Esophagus muscularis mucosa (tissue), 4 donors: ENCODE measurements at places on chromosomes 11 and 22. TPM values are rescaled to one million over a fixed set of nuclear protein-coding genes. Genes with fewer than 3 reads are reported as not detected.

DNA sequence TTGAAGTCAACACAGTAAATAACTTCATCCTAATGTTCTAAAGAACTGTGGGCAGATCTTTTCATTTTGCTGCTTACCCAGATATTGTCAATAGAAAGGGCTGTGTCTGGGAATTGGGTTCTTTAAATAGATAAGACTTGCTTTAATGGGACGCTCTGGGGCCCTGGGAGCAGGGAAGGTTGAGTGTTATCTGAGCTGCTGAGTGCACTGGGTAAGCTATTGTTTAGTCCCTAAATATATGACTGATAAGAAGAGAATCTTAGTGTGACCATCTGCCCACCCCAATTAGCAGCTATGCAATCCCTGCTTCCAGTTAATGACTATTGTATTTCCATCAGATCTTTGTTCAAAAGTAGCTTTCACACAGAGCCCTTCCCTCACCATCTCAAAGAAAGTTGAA is 44.4 kb downstream of the ARHGAP42 start:
- no peak for DNase-seq
- no peak overlapping the region for H3K27ac ChIP-seq
- no peaks in the 10 kb centered on the region for H3K4me1 ChIP-seq

GRCh38 chr11:45391168-45391850 is 105.2 kb upstream of the SYT13 start:
- no peaks in the 10 kb centered on the region for H3K4me1 ChIP-seq
- no peaks in the 10 kb centered on the region for H3K36me3 ChIP-seq
- DNase-seq = no peak
- no peak overlapping the region for H3K27ac ChIP-seq
- H3K4me3 ChIP-seq = no peak overlapping the region

ZNF214 gene
- total RNA-seq = 1.3 TPM

DNA sequence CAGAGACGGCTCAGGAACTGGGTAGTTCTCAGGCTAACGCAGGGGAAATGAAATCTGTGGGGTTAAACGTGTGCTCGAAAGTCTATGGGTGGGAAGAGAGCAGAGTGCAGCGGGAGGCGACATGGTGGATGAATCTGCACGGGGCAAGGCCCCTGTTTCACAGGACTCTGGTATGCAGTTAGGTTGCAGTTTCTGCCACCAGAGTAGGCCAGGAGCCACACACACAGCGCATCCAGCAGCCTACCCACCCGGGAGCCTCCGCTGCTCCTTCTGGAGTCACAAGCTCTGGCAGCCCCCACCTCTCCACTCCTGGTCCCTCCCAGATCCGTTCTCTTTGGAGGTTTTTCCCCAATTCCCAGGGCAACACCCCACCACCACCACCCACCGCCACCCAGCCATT is 27.0 kb downstream of the SPATA19 start:
- H3K27me3 ChIP-seq = no peaks in the 10 kb centered on the region
- no peak for DNase-seq
- H3K27ac ChIP-seq = no peak overlapping the region
- H3K4me3 ChIP-seq = no peak overlapping the region
- H3K4me1 ChIP-seq = no peaks in the 10 kb centered on the region

FZD4 gene
- 42.3 TPM for total RNA-seq

TSSK2 gene
- total RNA-seq = not detected

- H3K27ac ChIP-seq = no peak overlapping the region
- no peaks in the 10 kb centered on the region for H3K27me3 ChIP-seq
- H3K36me3 ChIP-seq = no peaks in the 10 kb centered on the region
- no peak overlapping the region for H3K4me3 ChIP-seq
- H3K4me1 ChIP-seq = no peaks in the 10 kb centered on the region
These were observed 22.7 kb downstream of the CELSR1 start for GRCh38 chr22:46514592-46515207.

- H3K27me3 ChIP-seq = no peaks in the 10 kb centered on the region
- H3K4me1 ChIP-seq = peaks cover 10% of the 10 kb centered on the region
- DNase-seq = no peak
- H3K4me3 ChIP-seq = no peak overlapping the region
- H3K36me3 ChIP-seq = peaks cover 11% of the 10 kb centered on the region
These were observed 11.4 kb upstream of the DENND5A start for GRCh38 chr11:9276571-9276970.

GGTLC2 gene
- total RNA-seq = not detected

- no peak for DNase-seq
- peak overlapping the region; percentile 56 for H3K27ac ChIP-seq
- H3K4me3 ChIP-seq = no peak overlapping the region
- no peaks in the 10 kb centered on the region for H3K36me3 ChIP-seq
These were observed 8.9 kb downstream of the RELT start for GRCh38 chr11:73384872-73385689.

GRCh38 chr11:18452927-18453326 is 2.7 kb upstream of the LDHAL6A start:
- DNase-seq = no peak
- H3K4me1 ChIP-seq = no peaks in the 10 kb centered on the region
- H3K36me3 ChIP-seq = no peaks in the 10 kb centered on the region
- no peak overlapping the region for H3K27ac ChIP-seq
- no peaks in the 10 kb centered on the region for H3K27me3 ChIP-seq

DNA sequence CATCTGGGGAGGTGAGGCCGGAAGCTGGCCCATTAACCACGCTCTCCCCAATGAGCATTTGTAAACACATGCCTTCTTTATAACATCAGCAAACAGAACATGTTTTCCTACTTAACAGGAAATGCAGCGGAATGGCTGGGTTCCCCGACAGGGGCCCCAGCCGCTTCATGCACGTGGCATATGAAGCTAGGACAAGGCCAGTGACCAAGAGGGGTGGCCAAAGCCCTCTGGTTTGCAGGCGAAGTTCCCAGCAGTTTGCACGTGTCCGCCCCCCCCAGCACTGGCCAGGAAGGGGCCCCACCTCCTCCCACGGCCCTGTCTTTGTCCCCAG is 38.7 kb upstream of the LINC01488 start:
- no peaks in the 10 kb centered on the region for H3K27me3 ChIP-seq
- peaks cover 30% of the 10 kb centered on the region for H3K4me1 ChIP-seq
- DNase-seq = no peak
- H3K27ac ChIP-seq = peak overlapping the region; percentile 87
- H3K36me3 ChIP-seq = no peaks in the 10 kb centered on the region

DNA sequence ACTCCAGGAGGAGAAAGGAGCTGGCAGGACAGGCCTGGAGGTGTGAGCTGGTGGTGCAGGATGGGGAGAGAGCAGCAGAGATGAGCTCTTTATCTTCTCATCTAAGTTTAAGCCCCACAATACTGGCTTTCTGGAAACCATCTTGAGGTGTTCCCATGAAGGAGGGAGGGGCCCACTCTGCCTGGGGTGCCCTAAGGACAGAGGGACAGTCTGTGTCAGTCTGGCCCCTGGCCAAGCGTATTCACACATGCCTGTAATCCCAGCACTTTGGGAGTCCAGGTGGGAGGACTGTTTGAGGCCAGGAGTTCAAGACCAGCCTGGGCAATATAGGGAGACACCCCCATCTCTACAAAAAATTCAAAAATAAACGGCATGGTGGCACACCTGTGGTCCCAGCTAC is 8.9 kb downstream of the SERHL2 start:
- H3K4me3 ChIP-seq = no peak overlapping the region
- no peak overlapping the region for H3K27ac ChIP-seq
- H3K27me3 ChIP-seq = no peaks in the 10 kb centered on the region
- no peak for DNase-seq
- H3K4me1 ChIP-seq = peaks cover 13% of the 10 kb centered on the region
- peaks cover 6% of the 10 kb centered on the region for H3K36me3 ChIP-seq

DNA sequence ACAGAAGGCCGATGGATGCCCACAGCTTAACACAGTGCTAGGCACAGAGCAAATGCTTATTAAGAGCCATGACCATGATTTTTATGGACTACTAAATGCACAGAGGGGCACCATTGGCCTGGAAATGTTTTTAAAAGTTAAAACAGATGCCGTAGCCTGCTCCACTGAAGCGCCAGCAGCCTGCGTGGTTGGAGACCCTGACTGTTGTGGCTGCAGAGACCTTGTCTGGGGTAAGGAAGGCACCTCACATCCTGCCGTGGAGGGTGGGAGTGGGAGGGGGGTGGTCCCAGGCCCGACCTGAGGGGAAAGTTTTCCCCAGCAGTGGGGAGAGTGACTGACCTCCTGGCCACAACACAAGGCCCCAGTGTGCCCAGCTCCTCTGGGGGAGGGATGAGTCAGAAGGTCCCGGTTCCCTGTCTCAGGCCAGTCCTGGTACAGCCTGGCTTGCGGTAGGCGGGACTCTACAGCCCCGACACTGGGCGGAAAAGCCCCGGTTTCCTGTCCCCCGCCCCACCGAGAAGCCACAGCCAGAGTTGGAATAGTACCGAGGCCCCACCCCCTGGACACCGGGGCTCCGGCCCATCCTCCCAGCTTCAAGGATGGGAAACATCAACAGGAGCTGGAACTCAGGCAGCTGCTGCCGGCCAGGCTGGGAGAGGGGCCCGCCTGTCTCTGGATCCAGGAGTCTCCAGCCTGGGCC is 7.0 kb downstream of the CHST1 start:
- H3K36me3 ChIP-seq = no peaks in the 10 kb centered on the region
- peak overlapping the region; percentile 42 for H3K27ac ChIP-seq

DNA sequence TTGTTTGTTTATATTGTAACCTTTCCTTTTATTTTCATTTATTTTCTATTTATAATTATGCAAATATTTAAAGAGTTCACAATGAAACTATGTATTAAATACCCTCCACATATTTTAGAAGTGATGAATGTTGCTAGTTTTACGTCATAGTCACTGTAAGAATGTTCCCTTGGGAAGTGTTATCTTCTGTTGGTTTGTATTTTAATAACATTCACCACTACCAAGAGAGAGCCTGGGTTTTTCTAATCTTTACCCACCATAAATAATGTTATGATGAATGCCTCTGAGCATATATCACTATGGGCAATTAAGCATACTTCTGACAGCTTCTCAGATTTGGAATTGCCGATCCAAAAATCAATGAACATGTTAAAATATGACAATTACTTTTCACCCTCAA is 80.7 kb downstream of the GGT1 start:
- peaks cover 8% of the 10 kb centered on the region for H3K4me1 ChIP-seq
- no peaks in the 10 kb centered on the region for H3K27me3 ChIP-seq
- H3K27ac ChIP-seq = no peak overlapping the region
- no peaks in the 10 kb centered on the region for H3K36me3 ChIP-seq

GRCh38 chr11:69216647-69217051 is 60.9 kb downstream of the SMIM38 start:
- H3K4me3 ChIP-seq = no peak overlapping the region
- peaks cover 11% of the 10 kb centered on the region for H3K4me1 ChIP-seq
- no peaks in the 10 kb centered on the region for H3K27me3 ChIP-seq

DNA sequence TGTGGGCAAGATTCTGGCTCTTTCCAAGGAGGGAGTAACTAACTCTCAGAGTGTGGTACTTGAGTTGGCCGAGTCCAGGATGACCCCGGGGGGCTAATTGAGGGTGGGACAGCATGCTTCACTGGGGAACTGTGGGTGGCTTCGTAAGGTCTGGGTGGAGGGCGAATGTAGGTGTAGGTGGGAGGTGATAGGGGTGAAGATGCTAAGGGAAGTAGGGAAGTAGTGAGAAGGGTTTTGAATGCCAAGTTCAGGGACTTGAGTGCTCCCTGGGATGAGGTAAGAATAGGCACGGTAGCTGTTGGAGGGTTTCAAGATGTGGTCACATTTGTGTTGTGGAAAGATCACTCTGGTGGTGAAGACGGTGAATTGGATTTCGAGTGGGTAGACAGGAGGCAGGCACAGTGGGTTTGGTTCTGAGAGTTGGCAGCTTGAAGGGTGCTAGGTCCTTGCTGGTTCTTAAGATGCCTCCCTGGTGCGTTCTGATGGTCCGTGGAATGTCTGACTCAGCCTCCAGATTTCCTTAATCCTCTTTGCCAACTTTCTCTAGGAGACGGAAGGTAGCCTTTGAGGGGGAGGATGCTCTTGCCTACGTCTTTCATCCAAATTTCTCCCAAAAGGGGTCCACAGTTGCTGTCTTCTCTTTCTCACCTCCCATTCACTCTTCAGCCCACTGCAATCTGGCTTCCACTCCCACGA is 2.5 kb upstream of the DNAL4 start:
- no peaks in the 10 kb centered on the region for H3K27me3 ChIP-seq
- DNase-seq = no peak
- no peak overlapping the region for H3K4me3 ChIP-seq
- H3K36me3 ChIP-seq = no peaks in the 10 kb centered on the region
- peaks cover 18% of the 10 kb centered on the region for H3K4me1 ChIP-seq
- no peak overlapping the region for H3K27ac ChIP-seq

PGR gene
- 6.3 TPM for total RNA-seq

- DNase-seq = no peak
- H3K27ac ChIP-seq = peak overlapping the region; percentile 80
- H3K36me3 ChIP-seq = no peaks in the 10 kb centered on the region
- H3K4me1 ChIP-seq = peaks cover 78% of the 10 kb centered on the region
- no peaks in the 10 kb centered on the region for H3K27me3 ChIP-seq
These were observed 858 bp downstream of the OAF start for GRCh38 chr11:120211522-120212258.

GRCh38 chr11:68331338-68331947 is 19.1 kb downstream of the LRP5 start:
- peaks cover 86% of the 10 kb centered on the region for H3K4me1 ChIP-seq
- no peak overlapping the region for H3K4me3 ChIP-seq
- H3K27ac ChIP-seq = peak overlapping the region; percentile 74
- no peak for DNase-seq

- H3K27ac ChIP-seq = peak overlapping the region; percentile 61
- H3K4me3 ChIP-seq = no peak overlapping the region
- DNase-seq = no peak
- H3K36me3 ChIP-seq = no peaks in the 10 kb centered on the region
- no peaks in the 10 kb centered on the region for H3K27me3 ChIP-seq
These were observed 114.5 kb downstream of the MAML2 start for GRCh38 chr11:96228473-96228891.

DNA sequence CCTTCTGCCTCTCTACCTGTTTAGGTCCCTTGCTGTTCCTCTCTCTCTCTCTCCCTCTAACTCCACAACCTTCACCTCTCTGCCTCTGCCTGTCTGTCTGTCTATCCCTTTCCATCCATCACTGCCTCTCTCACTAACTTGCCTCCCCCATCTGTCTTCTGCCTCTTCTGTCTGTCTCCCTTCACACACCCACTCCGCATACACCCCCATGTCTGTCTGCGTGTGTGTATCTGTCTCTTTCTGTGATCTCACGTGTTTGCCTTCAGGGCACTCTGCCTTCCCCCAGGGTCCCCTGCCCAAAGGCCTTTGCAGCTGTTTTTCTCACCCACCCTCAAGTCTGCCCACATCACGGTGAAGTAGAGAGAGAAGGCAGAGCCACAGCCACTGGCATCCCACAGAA is 7.9 kb downstream of the RTN4RL2 start:
- H3K4me1 ChIP-seq = no peaks in the 10 kb centered on the region
- H3K4me3 ChIP-seq = no peak overlapping the region
- no peaks in the 10 kb centered on the region for H3K27me3 ChIP-seq
- H3K27ac ChIP-seq = no peak overlapping the region
- no peak for DNase-seq

GDPD4 gene
- total RNA-seq = not detected
